Renal cortex interstitium (tissue), 15 donors: ENCODE measurements at places on chromosomes 6 and 20.

DNA sequence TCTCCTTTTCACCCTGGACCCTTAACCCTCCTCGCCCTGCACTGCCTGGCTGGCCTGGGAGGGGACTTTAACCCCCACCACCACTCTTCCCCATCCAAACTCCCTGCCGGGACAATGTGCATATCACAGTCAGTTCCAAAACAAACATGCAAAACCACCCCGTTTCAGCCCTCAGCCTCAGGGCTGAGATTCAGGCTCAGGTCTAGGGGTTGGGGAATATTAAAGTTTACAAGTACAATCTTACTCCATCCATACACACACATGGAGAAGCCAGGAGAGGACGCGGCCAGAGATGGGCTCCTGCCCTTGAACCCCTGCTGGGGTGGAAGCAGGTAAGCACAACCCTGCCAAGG lies 534 bp downstream of the KIAA1755 start:
- no peak for DNase-seq

GRCh38 chr6:20669571-20670314 lies 135.5 kb downstream of the CDKAL1 start:
- no peak for DNase-seq

- DNase-seq: no peak
These were observed 289.9 kb upstream of the TSHZ2 start for GRCh38 chr20:52682237-52682636.

GRCh38 chr20:48064929-48065328 lies 279.6 kb upstream of the SULF2 start:
- DNase-seq: peak; percentile 27

- DNase-seq: no peak
These were observed 68.8 kb downstream of the CDS2 start for GRCh38 chr20:5195655-5196054.

- DNase-seq: peak; percentile 77
These were observed 31.1 kb upstream of the CST7 start for GRCh38 chr20:24917797-24918578.

DNA sequence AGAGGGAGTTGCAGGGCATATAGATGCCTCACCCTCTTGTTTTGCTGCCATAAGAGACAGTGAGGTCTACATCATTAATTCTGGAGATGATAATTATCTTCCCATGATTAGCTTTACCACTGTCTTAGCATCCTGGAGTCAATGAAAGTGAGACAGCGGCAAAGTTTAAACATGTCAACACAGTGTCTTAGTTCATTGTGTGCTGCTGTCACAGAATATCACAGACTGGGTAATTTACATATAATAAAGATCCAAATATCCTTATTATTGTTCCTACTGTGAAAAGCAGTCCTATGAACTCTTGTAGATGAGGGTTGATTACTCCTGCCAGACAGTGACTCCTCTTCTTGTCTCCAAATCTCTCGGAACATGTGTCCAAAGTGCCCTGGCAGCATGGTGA lies 658.6 kb upstream of the ADGRB3 start:
- no peak for DNase-seq

DNA sequence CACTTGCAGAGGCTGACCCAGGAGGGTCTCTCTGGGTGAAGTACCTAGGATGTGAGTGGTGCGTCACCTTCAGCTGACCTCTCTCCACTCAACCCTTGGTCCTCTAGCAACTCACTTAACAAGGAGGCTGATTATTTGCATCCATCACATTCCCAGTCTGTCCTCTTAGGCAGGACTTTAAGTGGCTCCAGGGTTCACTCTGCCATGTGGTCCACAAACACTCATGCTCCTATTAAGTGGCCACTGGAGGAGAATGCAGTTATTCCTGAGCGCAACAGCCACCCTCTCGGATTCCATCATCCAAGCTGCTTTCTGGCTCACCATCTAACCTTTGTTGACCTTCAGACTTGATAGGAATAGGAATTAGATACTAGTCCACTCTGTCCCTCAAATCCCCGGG lies 61.1 kb upstream of the SCAF8 start:
- DNase-seq: no peak

- no peak for DNase-seq
These were observed 1.2 kb upstream of the KCNB1 start for GRCh38 chr20:49483696-49484123.

GRCh38 chr6:37550191-37550831 lies 50.6 kb upstream of the CCDC167 start:
- no peak for DNase-seq

- no peak for DNase-seq
These were observed 90.5 kb downstream of the NOL4L start for GRCh38 chr20:32494483-32495216.

- no peak for DNase-seq
These were observed 777.6 kb upstream of the HS3ST5 start for GRCh38 chr6:115120391-115120790.
